ENCODE measurements at places on chromosomes 13 and 19. TPM values are rescaled to one million over a fixed set of nuclear protein-coding genes. Genes with fewer than 3 reads are reported as not detected.

ATP4A gene
- total RNA-seq, result not detected

ZNF559 gene
- total RNA-seq, result 4.4 TPM

PSG2 gene
- total RNA-seq, result not detected

MED16 gene
- 50.4 TPM for total RNA-seq

GZMM gene
- total RNA-seq, result 0.30 TPM

LIG1 gene
- 67.8 TPM for total RNA-seq

CNN1 gene
- 9.2 TPM for total RNA-seq

C1QTNF9 gene
- total RNA-seq, result not detected

ZNF285 gene
- 1.5 TPM for total RNA-seq

BIVM gene
- total RNA-seq, result 19.2 TPM

ZNF99 gene
- total RNA-seq, result not detected

PSG3 gene
- total RNA-seq, result not detected

FSD1 gene
- 24.4 TPM for total RNA-seq

ZNF536 gene
- total RNA-seq, result not detected

CCDC122 gene
- total RNA-seq, result 4.2 TPM

KMT5C gene
- 5.5 TPM for total RNA-seq

TRPC4 gene
- total RNA-seq, result 0.50 TPM

SLC5A5 gene
- not detected for total RNA-seq

SLC25A41 gene
- total RNA-seq, result not detected

ADGRE1 gene
- total RNA-seq, result not detected

GPC6 gene
- total RNA-seq, result 15.8 TPM

PNMA8B gene
- total RNA-seq, result 0.67 TPM

FOSB gene
- 2.5 TPM for total RNA-seq

TYROBP gene
- not detected for total RNA-seq

MCEMP1 gene
- total RNA-seq, result not detected

SHC2 gene
- total RNA-seq, result 0.30 TPM

C19orf67 gene
- not detected for total RNA-seq

IGFL2 gene
- total RNA-seq, result not detected

FFAR1 gene
- not detected for total RNA-seq

RNU6-9 gene
- total RNA-seq, result not detected

ZNF723 gene
- not detected for total RNA-seq

CEACAM6 gene
- total RNA-seq, result not detected

ANKRD27 gene
- 19.7 TPM for total RNA-seq

ZNF480 gene
- total RNA-seq, result 4.0 TPM

VSTM2B gene
- not detected for total RNA-seq

Measured in bronchus fibroblast of lung (primary cell).